Activated CD4-positive, alpha-beta memory T cell treated with anti-CD3 and anti-CD28 coated beads, Interleukin-2, amount 10 ng/mL, durations not matched to agents 7 days and 5 days (primary cell): ENCODE measurements at places on chromosomes 3 and 15.
A peak's percentile ranks its signal among the peaks of the same experiment; 100 is the strongest.

DNA sequence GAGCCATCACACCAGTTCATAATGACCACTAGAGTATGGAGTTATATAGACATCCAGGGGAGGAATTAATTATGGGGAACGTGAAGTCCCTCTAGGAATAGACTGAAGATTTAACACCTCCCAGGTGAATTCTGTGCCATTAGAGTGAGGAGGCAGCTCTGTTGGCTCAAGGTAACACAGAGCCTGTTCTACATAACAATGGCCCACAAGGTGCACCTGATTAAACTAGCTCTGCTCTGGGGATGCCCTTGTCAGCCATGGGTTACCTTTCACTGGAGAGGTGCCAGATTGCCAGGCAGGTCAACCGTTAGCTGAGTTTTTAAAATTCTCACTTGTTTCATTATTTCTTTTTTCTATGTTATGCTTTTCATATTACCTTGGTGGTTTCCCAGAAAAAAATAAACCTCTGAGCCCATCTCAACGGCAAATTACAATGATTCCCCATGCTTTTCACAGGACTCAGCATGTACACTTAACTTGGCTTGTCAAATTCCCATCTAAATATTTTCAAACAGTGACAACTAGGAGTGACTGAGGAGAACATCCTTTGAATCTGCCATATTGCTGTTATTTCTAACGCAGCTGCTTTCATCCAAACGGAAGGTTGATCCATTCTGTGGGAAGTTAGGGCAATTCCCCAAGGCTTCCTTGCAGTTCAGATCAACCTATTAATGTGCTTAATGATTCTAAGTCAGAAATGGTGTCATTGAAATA is 512.9 kb downstream of the MCTP2 start:
- DNase-seq, result no peak
- no peaks in the 10 kb centered on the region for H3K27me3 ChIP-seq
- H3K36me3 ChIP-seq, result no peaks in the 10 kb centered on the region
- H3K27ac ChIP-seq, result no peak overlapping the region

DNA sequence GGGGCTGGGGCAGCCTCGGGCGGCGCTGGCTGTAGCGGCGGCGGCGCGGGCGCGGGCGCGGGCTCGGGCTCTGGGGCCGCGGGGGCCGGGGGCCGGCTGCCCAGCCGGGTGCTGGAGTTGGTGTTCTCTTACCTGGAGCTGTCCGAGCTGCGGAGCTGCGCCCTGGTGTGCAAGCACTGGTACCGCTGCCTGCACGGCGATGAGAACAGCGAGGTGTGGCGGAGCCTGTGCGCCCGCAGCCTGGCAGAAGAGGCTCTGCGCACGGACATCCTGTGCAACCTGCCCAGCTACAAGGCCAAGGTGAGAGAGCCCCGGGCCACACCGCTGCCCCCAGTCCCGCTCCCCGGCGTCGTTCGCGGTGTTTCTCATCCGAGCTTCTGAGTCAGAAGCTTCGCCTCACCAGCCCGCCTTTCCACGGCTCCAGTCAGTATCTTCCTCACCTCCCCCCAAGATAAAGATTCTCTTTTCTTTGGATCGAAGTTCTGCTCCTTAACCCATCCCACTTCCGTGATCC is 600 bp downstream of the FBXO45 start:
- H3K4me1 ChIP-seq, result peaks cover 48% of the 10 kb centered on the region
- peak overlapping the region; percentile 88 for H3K27ac ChIP-seq
- H3K4me3 ChIP-seq, result peak overlapping the region; percentile 96
- peaks cover 29% of the 10 kb centered on the region for H3K36me3 ChIP-seq

DNA sequence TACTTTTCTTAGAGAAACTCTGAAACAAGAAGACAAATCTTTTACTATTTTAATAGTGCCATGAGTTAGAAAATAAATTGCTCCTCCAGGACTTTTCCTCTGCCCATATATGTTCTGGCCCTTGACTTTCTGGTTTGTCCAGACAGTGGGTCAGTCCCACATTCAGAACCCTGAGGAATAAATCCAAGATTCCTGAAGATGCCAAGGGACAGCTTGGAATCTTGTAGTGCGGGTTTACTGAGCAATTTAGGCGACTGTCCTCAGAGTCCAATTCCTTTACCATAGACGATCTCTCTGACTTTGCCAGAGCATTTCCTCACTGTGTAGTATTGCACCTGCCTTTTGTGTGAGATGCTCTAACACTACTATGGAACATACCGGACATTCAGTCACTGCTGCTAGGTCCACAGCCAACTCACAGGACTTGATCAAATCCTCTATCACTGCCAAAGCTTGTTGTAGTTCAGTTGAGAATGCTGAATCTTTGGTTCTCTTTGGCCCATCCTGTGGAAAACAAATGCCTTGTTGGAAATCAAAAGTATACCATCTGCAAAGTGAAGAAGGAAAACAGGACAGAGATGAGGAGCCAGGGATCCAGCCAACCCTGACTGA is 37.4 kb upstream of the B3GNT5 start:
- no peak overlapping the region for H3K4me3 ChIP-seq
- no peak for DNase-seq
- peaks cover 10% of the 10 kb centered on the region for H3K4me1 ChIP-seq
- no peaks in the 10 kb centered on the region for H3K27me3 ChIP-seq

DNA sequence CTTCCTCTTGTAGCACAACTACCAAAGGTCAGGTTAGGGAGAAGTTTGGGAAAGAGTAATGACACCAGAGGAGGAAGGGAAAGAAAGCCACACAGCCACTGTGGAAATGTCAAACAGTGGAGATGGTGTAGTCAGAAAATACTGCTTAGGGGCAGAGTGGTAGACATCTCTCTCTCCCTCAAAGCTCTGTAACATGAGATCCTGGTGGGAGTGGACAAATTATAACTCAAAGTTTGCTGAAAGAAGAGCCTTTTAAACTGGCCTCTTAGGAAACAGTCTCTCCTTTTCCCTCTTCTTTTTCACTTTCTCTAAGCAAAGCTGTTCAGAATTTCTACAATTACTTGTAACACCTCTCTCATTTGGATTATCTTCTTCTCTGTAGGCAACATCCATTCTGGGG is 55.8 kb downstream of the LRRN1 start:
- DNase-seq, result no peak
- H3K36me3 ChIP-seq, result no peaks in the 10 kb centered on the region
- no peak overlapping the region for H3K27ac ChIP-seq
- no peak overlapping the region for H3K4me3 ChIP-seq
- no peaks in the 10 kb centered on the region for H3K27me3 ChIP-seq

DNA sequence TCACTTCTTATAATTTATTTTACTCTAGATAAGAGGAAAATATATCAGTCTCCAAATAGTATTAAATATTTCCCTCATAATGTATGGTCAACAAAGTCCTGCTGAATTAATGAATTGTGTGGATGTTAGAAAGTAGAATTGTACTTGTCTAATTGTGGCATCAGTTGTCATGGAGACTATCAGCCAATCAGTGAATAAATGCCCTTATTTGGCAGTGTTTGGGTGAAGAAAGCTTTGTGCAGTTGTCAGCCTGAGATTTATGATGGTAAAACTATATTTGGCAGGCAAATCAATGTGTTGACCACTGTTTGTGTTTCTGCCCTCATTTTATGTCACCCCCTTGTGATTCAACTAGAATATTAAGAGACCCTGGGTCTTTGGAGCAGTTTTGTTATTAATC is 293.6 kb upstream of the MDFIC2 start:
- H3K27ac ChIP-seq, result no peak overlapping the region
- no peak for DNase-seq
- peaks cover 6% of the 10 kb centered on the region for H3K27me3 ChIP-seq
- no peaks in the 10 kb centered on the region for H3K36me3 ChIP-seq
- no peaks in the 10 kb centered on the region for H3K4me1 ChIP-seq

DNA sequence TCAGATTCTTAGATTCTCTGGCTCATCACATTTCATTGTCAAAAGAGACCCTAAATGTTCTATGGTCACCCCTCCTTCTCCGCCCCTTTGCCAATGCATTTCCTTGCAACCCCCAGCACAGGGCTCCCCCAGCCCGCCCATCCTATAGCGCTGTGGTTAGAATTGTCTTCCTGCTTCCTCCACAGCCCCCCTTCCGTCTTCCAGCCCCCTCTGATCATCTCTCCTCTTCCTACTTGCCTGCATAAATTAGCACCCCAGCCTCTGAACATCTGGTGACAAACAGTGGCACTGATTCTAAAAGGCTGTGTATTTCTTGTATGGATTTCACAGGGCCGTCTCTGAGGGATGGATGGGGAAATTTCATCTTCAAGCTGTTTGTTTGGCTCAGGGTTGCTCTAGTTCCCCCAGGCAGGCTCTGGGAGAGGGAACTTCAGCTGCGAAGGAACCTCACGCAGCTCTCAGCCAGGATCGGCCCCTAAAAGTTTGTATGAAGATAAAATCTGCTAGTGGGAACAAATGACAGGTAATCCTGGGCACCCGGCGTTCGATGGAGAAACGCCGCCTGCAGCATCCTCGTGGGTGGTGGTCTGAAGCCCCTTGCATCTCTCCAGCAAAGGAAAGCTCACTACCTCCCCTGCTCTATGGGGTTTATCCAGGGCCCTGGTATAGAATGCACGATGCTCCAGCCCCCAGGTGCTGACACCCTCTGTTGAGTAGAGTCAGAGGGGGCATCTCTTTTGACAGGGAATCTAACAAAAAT is 83.0 kb downstream of the WNT7A start:
- no peaks in the 10 kb centered on the region for H3K36me3 ChIP-seq
- H3K4me1 ChIP-seq, result no peaks in the 10 kb centered on the region
- H3K27me3 ChIP-seq, result no peaks in the 10 kb centered on the region
- no peak for DNase-seq

GRCh38 chr15:44788748-44789147 is 52.4 kb downstream of the TRIM69 start:
- H3K27me3 ChIP-seq, result no peaks in the 10 kb centered on the region
- H3K36me3 ChIP-seq, result no peaks in the 10 kb centered on the region
- H3K4me1 ChIP-seq, result peaks cover 20% of the 10 kb centered on the region
